T-helper 1 cell (primary cell): ENCODE measurements at places on chromosomes 7 and 10.
A peak's percentile ranks its signal among the peaks of the same experiment; 100 is the strongest.

DNA sequence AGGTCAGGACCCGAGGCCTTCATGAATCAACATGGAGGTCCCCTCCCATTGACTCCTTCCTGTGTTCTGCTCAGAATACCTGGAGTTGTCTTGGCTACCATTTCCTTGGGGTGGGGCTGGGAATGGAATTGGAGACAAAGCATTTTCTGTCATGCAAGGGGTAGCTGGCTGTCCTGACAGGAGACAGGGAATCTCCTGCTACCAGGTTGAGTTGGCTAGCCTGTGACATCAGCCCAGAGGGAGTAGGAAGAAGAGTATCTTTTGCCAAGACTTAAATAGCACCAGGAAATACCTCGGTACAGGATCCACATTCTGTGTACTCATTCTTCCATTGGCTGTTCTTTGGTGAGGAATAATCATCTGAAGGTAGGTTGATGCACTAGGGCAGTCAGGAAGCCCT lies 4.9 kb downstream of the ZDHHC16 start:
- no peak for DNase-seq

- no peak for DNase-seq
Measured at GRCh38 chr10:113362645-113363091, 190.2 kb upstream of the HABP2 start.

DNA sequence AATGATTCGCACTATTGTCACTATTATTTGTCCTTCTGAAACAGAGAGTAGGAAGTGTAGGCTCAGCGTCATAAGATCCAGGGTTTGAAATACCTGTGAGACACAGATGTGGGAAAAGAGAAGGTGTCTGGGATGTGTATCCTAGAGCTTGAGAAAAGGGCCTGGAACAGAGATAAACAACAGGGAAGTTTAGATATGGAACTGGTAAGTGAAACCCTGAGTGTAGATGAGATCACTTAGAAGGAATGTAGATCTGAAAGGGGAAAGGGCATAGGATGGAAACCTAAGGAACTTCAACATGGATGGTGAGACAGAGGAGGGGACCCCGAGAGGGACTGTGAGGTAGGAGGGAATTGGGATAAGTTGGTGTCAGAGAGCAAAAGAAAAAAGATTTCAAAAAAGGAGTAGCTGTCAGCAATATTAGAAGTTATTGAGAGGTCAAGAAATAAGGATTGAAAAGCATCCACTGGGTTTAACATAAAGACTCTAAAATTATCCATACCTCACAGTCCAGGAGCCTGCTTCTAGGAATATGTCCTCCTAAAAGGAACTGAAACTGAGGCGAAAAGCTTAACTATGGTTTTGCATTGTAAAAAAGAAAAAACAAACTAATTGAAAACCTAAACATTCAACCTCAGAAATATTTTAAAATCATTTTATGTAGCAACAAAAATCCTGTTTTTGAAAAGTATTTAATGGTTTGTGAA lies 119.2 kb upstream of the NPVF start:
- DNase-seq, result no peak

- no peak for DNase-seq
Measured at GRCh38 chr7:104150470-104150869, 57.3 kb downstream of the ORC5 start.

DNA sequence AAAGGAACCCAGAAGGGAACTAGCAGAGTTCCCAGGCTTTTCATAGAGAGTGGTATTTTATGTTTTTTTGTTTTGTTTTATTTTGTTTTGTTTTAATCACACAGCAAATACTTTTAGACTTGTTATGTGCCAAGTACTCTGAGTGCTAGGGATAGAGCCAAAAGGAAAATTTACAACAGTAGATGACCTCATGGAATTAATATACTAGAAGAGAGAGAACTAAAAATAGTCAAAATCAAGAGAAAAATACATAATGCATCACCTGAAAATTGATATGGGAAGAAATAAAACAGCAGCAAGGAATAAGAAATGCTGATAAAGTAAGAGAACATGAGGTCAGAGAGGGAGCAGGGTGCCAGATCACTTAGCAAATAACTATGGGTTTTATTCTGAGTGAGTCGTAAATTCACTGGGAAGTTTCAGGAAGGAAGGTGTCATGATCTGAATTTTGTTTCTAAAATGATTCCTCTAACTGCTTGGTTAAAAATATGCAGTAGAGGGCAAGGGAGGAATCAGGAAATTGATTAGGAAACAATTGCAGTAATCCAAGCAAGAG lies 351.0 kb downstream of the ANKRD7 start:
- DNase-seq, result no peak

DNA sequence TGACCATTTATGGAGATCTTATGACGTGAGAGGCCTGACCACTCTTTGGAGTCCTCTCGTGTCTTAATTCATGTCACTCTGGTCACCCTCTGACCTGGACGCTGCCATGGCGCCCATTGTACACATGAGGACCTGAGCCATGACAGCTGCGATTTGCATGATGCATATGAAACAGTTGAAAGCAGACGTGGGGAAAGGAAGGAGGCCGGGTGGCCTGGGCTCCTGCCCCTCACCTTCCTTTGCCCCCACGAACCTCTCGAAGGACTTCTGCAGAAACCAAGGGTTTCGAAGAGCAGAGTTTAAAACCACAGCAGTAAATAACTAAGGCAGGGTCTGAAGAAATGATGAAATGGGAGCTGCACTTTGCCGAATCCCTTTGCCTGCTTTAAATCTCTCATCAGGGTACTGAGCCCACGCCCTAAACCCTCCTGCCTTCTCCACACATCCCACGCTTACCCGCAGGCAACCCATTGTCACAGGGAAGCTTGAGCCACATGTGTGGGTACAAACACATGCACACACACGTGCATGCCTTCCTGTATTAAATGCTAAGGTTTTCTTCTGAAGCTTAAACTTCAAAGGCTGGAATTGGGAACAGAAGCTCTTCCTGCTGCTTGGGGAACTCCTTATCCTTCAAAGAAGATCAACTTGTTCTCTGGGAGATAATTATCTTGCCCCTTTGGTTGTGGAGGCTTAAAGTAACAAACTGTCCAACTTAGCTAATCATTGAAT lies 11.7 kb upstream of the CALML3 start:
- DNase-seq, result no peak

- DNase-seq, result no peak
Measured at GRCh38 chr7:5607951-5608656, 173.4 kb downstream of the RNF216 start.

DNA sequence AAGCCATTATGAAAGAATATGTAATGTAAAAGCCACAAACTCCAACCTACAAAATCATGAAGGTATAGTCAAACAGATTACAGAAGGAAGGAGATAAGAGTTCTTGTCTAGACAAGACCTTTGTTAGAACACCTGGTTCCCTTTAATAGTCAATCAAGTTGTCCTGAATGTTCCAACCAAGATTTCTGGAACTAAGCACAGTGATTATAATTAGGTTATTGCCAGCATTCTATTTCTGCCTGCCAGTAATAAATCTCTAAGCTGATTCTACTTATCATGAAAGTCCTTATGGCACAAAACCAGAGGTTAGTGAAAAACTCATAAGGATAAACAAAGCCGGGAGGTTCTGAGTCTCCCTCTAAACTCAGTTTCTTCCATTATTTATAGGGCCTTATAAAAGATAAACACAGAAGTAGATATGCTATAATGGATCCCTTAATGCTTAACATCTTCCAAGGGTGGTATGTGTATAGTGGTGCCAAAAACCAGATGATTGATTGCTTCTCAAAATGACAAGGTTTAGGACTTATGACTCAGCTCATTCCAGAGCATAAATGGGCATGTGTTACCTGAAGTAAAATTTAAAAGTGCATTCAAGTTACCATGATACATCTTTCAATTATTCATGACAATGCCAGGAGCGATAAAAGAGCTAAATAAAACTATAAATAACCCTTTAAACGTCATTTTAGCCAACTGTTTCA lies 237.2 kb downstream of the CSTF2T start:
- DNase-seq, result no peak

GRCh38 chr7:845091-845490 lies 12.8 kb downstream of the SUN1 start:
- DNase-seq, result no peak

DNA sequence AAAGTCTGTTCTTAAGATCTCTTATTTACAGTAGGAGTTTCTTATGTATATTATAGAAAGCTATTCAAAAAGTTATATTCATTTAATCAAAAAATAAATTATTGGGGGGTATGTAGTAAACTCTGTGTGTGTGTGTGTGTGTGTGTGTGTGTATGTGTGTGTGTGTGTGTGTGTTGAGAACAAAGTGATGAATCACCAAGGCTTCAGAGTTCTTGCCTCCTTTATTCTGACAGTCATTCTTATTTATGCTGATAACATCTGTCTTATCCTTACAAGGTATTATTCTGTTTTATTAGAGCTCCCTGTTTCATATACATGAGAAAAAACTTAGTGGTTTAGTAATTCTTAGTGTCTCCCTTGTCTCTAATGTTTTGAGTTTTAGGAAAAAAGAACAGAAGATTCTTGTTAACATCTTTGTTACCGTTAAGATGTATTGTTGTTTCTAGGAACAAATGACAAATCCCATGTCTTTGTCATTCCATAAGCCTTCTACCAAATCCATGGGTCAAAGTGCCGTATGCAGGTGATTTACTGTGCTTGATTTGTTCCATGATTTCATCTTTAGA lies 424.0 kb downstream of the EXOC4 start:
- no peak for DNase-seq

DNA sequence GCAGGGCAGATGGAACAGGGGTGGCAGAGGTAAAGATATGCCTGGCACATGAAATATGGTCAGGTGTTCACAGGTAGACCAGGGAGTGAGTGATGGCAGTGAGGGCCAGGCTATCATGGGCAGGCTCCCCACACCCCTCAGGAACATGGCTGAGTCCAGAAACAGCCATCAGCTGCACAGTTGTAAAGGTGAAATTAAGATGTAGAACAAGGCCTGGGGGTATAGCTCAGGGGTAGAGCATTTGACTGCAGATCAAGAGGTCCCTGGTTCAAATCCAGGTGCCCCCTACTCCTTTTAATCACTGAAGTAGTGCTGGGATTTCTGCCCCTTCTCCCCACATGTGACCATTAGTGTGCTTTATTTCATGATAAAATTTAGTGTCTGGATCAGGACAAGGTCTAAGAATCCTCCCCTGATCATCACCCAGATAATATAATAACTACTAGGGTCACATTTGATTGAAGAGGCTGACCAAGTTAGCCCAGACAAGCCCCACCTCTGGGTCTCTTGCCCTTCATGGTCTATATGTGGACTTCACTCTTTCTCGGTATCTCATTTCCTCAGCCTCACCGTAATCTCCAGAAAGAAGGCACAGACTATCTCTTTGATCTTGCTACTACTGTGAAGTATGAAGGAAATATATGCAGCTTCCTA lies 69.0 kb downstream of the ZNF783 start:
- no peak for DNase-seq

GRCh38 chr7:29457565-29458011 lies 106.0 kb upstream of the PRR15 start:
- no peak for DNase-seq

- peak; percentile 10 for DNase-seq
Measured at GRCh38 chr10:110137142-110137545, 70.3 kb upstream of the MXI1 start.

DNA sequence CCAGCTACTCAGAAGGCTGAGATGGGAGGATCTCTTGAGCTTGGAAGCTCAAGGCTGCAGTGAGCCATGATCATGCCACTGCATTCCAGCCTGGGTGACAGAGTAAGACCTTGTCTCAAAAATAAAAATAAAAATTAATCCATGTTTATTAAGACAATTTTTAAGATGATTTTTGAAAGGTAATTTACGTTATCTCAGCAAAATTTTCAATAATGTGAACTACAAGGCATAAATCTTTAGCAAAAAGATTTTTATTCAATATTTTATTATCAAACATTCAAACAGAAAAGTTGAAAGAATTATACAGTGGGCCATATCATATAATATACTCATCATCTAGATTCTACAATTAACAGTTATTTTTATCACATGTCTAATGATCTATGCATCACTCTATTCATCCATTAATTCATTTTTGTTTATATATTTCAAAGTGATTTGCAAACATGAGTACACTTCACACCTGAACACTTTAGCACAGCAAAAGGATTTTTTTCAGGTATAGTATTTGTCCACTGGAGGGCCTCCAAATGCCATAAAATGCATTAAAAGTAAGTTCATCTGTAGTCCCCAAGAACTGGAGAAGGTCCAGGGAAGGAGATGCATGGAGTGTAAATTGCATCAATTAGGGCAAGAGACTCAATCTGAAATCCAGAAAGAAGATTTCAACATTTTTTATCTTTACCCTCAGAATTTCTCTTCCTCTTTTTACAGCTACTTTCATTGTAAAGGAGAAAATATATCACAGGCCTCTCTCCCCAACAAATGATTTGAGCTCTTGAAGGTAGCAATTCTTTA lies 38.6 kb upstream of the RSBN1L start:
- no peak for DNase-seq

DNA sequence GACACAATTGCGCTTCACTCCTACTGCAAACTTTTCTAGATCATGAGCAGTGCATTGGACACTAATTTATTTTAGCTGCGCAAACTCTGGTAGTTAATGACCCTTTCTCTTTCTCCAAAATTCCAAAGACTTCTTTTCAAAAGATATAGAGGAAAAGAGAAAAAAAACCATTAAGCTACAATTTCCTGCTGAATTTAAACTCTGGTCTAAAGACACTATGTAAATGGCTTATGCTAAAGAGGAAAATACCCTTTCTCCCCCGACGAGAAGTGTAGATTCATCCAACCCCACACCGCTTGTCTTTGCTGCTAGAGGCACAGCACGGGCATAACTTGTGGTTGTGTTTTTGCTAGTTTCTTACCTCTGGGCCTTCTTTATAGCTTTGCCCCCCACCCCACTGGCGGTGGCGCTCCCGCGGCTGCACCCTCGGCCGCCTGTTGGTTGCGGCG lies 84.1 kb downstream of the SNX10 start:
- no peak for DNase-seq

GRCh38 chr10:43260117-43260761 lies 6.6 kb downstream of the RASGEF1A start:
- no peak for DNase-seq

- no peak for DNase-seq
Measured at GRCh38 chr10:62584731-62585130, 210.6 kb downstream of the ZNF365 start.

- DNase-seq, result no peak
Measured at GRCh38 chr10:19888061-19888660, 71.9 kb downstream of the PLXDC2 start.

GRCh38 chr10:152915-153314 lies 17.7 kb downstream of the ZMYND11 start:
- DNase-seq, result no peak

DNA sequence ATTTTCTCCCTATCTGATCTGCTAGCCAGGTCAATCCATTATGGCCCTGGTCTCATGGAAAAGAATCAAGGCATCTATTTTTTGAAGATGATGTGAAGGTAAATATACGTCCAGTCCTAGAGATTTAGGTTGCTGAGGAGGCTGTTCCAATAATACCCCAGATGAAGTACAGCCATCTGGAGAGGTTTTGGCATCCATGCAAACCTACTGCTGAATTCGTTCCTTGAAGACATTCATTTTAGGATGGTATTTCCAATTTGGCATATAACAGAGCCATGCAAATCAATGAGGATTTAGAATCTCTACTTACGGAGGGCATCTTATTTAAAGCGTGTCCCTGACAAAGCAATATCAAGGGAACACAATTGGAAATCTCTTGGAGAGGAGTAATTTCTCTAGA lies 465.5 kb downstream of the KCNMA1 start:
- no peak for DNase-seq
